ENCODE measurements at places on chromosomes 4 and X.

GRCh38 chr4:156705311-156705710 is 266.3 kb downstream of the PDGFC start:
- DNase-seq: no peak

GRCh38 chr4:153241970-153242838 is 38.0 kb downstream of the TRIM2 start:
- no peak for DNase-seq

DNA sequence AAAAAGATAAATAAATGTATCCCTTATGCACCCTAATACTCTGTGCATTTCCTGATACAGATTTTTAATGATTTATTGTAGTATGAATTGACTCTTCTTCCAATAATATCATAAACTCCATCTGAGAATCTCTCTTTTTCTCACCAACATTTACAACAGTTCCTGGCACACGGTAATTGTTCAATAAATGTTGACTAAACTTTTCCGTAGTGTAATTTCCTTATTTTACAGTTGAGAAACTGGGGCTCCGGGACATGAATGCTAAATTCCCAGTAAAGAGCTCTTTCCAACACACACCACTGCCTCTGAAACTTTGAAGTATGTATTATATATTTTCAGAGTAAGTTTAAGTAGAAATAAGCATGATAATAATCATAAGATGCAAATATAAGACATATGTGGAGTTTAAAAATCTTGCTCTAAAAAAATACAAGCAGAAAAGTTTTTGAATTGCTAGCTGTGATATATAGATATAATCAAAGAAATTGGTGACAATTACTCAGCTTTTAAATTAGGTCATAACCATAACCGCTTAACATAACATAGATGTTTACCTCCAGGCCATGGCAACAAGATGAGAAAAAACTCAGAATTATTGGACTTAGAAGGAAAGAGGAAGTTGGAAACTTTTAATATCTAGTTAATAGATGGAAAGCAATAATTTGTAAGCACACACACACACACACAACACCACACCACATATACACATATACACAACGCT is 28.2 kb upstream of the ANTXR2 start:
- no peak for DNase-seq

DNA sequence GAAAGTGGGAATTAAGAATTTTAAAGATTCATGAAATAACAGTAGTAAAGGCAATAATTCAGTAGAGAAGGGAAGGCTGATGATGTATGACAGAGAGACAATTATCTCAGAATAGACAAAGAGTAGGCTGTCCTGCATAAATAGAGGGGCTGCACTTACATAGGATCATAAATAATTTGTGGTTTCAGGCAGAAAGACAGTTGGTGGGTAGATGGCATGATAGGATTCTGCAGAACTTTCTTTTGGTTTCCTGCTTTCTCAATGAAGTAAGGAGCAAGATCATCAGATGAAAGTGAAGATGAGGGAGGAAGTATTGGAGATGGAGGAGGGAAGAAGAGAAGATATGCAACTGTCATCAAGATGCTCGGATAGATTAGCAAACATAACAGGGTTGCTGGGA is 604.9 kb upstream of the ZFP42 start:
- no peak for DNase-seq

DNA sequence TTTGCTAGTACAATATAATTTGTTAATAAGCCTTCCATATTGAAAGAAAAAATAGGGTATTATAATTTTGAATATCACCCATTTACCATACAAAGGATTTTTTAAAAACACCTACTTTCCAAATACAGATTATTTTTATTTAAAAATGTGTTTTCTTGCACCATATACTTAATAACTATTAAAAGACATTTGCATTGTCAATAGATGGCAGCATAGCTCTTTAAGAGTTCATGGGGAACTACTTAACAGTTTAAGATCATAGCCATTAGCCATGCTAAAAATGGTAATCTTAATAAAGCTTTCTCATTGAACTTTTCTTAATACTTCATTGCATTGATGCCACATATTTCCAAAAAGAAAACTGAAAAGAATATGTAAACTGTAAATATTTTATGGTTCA is 1995.9 kb downstream of the C4orf33 start:
- DNase-seq: no peak

GRCh38 chr4:98771959-98772632 is 113.7 kb upstream of the TSPAN5 start:
- no peak for DNase-seq

DNA sequence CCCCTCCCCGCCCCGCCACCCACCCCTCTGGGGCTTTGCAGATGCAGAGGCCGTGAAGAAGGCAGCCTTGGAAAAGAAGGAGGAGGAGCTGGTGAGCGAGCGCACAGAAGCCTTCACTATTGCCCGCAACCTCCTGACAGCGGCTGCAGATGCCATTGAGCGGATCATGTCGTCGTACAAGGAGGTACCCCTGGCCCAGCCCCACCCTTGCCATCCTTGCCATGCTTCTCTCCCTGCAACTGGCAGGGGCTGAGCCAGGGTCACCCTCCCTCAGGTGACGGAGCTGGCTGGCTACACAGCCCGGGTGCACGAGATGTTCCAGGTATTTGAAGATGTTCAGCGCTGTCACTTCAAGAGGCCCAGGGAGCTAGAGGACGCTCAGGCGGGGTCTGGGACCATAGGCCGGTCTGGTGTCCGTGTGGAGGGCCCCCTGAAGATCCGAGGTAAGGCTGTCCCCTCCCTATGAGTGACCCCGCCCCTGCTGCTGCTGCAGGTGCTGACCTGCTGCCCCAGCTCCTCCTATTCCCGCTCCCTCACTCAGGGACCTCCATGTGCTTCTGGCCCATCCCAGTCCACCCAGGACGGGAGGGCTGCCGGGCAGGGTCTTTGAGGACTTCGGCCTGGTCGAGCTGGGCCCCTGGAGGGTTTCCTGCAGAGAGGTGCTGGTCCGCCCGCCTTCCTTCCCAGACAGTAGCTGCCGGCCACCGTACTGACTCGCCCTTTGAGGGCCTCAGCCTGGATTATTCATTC is 11.6 kb downstream of the ABCD1 start:
- DNase-seq: no peak

- no peak for DNase-seq
Observed at GRCh38 chr4:170388255-170388654, 298.5 kb upstream of the AADAT start.

DNA sequence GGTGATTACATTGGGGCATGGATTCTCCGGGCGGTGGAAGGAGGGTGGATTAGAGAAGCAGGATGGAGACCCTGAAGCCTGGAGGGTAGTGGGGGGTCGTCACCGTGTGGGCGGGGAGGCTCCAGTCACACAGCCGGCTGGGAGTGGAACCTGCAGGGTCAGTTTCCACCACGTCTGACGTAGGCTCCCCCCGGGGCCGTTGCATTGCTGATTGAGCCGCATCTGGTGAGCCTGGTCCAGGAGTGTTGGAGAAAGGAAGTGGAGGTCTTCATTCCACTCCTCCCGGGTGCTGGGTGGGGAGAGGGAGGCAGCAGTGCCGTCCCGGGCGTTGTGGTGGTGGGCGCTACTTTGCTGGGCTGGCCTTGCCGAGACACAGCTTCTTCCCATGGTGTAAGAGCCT is 28.1 kb downstream of the TBC1D14 start:
- DNase-seq: no peak

DNA sequence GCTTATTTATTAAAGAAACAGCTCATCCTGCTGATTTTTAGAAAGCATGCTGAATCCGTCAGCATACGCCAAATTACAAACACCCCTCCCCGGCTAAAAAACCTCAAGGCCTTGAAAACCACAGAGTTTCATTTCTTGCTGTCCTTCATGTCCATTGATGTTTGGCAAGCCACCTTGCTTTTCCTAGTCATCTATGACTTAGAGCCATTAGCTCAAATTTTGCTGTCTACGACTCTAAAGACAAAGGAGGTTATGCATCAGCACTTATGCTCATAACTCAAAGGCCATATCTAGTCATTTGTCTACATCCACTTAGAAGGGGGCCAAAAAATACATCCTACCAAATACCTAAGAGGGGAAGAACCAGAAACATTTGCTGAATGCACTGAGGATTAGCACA is 925.1 kb downstream of the PCDH7 start:
- no peak for DNase-seq

- no peak for DNase-seq
Observed at GRCh38 chrX:131277543-131278136, 11.5 kb downstream of the IGSF1 start.

Measured in ureter (tissue), 1 donor.